ENCODE measurements at places on chromosomes 5 and 9.
A peak's percentile ranks its signal among the peaks of the same experiment; 100 is the strongest.

- DNase-seq, result no peak
These were observed 27.4 kb downstream of the SNX30 start for GRCh38 chr9:112777914-112778313.

- DNase-seq, result no peak
These were observed 293.5 kb downstream of the TRIM32 start for GRCh38 chr9:116980582-116981120.

GRCh38 chr5:14267166-14267838 lies 124.2 kb downstream of the TRIO start:
- no peak for DNase-seq

- no peak for DNase-seq
These were observed 100.0 kb upstream of the ACTBL2 start for GRCh38 chr5:57582578-57583070.

DNA sequence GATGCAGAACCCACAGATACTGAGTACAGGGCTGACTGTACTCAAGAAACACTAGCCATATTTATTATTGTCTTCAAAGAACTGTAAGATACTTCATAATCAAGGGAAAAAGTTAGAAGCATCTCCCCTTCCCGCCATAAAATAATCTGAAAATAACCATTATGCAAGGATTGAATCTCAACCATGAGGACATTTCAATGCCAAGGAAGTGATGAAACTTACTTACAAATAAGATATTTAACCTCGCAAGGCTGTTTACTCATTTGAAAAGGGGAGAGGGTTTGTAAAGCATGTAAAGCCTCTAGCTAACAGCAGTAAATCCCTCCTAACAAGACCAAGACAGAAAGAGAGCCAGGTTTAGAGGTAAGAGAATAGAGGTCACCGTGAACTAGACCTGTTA lies 6.3 kb downstream of the MYO10 start:
- DNase-seq, result no peak

- DNase-seq, result no peak
These were observed 858 bp upstream of the SOWAHA start for GRCh38 chr5:132812123-132812765.

- DNase-seq, result no peak
These were observed 82.1 kb upstream of the IL33 start for GRCh38 chr9:6133346-6134063.

DNA sequence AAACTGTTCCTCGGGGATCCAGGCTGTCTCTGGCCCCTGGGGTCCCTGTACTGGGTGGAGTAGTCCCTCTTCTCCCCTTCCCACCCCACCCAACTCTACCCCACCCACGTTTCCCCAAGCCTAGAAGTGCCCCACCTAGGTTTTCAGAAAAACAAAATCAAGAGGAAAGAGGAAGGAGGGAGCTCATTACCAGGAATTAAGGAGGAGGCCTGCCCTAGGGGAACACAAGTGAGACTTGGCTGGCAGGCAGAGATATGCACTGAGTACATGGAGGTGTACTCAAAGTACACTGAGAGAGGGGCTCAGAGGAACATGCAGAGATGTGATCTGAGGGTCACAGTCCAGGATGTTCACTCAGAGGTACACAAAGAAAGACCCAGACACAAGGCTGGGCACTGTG lies 10.2 kb downstream of the AQP3 start:
- no peak for DNase-seq

DNA sequence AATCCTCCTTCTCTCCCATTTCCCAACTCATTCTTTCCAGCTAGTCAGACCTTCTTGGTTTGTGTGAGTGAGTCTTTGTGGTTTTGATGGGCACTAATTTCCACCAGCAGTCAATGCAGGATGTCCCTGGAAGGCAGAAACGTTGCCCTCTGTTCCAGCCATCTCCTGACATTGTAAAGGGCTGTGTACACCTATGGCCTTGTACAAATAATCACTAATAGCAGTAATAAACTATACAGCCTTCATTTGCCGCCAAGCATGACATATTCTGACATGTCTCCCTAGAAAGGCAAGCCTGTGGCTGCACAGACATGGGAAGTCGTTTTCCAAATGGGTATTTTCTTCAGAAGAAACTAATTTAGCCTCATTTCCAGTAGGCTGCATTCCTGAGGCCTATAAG lies 18.4 kb upstream of the DENND1A start:
- no peak for DNase-seq

DNA sequence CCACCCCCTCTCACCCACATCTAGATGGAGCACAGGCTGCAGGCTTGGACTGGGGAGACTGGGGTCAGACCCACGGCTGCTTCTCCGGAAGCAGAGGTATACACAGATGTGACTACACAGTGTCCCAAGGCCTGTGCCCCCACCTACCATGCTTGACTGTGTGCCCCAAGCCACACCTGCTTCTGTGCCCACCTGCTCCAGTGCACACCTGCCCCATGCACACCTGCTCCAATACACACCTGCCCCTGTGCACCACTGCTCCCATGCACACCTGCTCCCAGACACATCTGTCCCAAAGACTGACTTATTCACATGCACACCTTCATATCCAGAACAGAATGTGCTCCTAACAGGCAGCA lies 5.5 kb upstream of the COL5A1 start:
- DNase-seq, result no peak

- no peak for DNase-seq
These were observed 80.0 kb downstream of the SUSD1 start for GRCh38 chr9:112094948-112095681.

DNA sequence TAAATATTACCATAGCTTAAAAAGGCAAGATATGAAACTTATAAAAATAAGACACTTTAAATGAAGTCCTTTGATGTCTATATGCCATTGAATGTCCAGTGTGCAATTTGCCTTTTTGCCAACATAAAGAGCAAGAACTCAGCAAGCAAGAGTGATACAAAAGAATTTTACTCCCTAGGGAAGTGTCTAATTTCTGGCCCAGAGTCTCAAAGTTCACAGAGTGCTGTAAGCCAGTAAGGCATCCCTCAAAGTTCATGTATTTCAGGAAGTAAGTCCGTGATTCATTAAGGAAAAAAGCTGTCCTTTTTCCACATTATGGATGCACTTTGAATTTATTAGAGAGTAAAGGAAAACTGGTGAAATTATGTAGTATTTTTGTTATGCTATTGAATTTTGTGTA lies 185.2 kb downstream of the CCDC171 start:
- no peak for DNase-seq

DNA sequence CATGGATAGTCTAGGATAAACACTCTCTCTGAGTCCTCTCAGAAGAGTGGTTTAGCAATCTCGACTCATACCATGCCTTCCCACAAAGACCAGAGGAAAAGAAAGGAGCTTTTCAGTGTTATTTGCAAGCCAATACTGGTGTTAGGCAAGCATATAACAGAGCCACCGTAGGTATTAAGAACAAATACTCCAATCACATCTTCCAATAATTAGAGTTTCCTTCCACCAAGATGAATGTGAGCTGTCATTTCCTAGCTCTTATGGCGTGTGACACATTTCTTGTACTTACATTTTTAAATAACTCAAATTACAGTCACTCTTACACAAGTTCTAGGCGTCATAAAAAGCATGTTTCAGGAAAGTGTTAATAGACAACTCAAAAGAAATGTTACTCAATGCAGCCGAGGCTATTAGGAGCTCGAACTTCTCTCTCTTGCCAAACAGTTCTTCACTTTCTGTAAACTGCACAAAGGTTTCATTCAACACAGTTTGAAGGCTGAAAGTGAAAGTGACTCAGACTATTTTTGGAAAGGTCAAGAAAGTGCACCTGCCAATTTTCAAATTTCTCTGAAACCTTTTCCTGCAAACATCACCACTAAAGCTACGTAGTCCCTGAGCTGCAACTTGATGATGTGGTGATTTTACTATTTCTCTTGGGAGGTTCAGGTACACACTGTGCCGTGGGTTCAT lies 153.8 kb downstream of the AUH start:
- DNase-seq, result no peak

DNA sequence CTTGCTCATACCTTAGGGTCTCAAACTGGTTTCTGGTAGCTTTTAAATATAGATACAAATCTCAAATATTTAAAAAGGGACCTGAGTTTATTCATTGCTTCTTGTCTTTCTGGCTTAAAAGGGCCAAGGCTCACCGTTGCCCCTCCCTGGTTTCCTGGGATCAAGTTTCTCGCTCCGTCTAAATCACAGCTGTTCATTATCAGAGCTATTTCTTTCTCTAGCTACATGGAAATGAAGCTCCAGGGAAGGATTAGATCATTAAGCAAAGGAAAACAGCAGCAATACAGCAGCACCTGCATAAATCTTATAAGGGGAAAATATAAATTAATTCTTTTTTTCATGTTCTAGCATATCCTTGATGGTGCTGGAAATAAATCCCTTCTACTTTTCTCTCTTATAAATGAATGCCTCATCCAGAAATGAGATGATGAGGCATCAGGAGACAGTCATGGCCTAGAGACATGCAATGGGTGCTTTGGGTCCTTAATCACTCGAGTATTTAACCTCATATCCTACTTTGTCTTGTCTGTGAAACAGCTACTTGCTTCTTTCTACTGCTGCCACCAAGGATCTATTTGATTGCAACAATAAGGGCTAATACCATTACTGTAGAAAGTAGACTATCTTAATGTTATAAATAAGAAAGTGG lies 320.1 kb downstream of the TRPM3 start:
- no peak for DNase-seq

- no peak for DNase-seq
These were observed 29.2 kb downstream of the SUSD1 start for GRCh38 chr9:112145886-112146285.

- DNase-seq, result peak; percentile 13
These were observed 1.2 kb downstream of the CDC14B start for GRCh38 chr9:96618209-96619123.

- DNase-seq, result no peak
These were observed 134.1 kb downstream of the OLFM1 start for GRCh38 chr9:135221576-135221950.

- no peak for DNase-seq
These were observed 46.5 kb downstream of the CXXC5 start for GRCh38 chr5:139694556-139695177.

GRCh38 chr9:101387871-101388506 lies 3.2 kb upstream of the BAAT start:
- no peak for DNase-seq

DNA sequence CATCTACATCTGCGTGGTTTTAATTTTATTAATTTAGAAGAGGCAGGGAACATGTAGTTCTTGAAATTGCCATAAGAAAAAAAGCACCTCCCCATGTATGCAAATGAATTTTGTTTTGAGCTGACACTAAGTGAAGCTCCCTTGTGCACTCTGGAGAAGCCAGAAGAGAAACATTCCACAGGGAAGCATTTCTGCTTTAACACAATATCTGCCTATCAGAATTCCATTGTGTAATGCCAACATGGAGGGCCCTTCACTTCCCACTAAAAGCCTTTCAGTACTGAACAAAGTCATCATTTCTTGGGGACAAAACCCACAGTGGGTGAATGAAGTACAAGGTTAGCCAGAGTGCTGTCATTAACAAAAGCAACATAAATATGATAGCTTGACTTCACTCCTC lies 59.7 kb downstream of the PRELID2 start:
- DNase-seq, result no peak

DNA sequence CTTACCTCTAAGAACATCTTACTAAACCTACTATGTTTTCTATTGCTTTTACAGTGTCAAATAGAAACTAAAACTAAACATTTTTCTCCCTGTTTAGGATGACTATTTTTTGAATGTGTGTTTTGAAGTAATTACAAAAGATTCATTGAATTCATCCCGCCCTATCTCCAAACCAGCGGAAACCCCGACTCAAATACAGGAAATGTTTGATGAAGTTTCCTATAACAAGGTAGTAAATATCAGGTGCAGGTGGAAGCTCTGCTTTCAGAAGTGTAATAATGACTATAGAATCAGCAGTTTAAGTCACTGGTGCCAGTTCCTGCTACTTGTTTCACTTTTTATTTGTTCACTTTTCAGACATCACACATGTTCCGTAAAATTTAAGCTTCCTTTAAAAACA lies 20.0 kb downstream of the ERAP2 start:
- peak; percentile 22 for DNase-seq

- no peak for DNase-seq
These were observed 550 bp upstream of the TMEM245 start for GRCh38 chr9:109120204-109120789.

DNA sequence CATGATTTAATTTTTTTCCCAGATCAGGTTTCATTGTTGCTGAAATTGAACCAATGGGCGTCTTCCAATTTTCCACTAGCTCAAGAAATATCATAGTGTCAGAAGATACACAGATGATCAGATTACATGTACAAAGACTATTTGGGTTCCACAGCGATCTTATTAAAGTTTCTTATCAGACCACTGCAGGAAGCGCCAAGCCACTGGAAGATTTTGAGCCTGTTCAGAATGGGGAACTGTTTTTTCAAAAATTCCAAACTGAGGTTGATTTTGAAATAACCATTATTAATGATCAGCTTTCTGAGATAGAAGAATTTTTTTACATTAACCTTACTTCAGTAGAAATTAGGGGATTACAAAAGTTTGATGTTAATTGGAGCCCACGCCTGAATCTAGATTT lies 251.6 kb downstream of the ADGRV1 start:
- no peak for DNase-seq

GRCh38 chr5:154394307-154394706 lies 51.5 kb upstream of the SAP30L start:
- no peak for DNase-seq

DNA sequence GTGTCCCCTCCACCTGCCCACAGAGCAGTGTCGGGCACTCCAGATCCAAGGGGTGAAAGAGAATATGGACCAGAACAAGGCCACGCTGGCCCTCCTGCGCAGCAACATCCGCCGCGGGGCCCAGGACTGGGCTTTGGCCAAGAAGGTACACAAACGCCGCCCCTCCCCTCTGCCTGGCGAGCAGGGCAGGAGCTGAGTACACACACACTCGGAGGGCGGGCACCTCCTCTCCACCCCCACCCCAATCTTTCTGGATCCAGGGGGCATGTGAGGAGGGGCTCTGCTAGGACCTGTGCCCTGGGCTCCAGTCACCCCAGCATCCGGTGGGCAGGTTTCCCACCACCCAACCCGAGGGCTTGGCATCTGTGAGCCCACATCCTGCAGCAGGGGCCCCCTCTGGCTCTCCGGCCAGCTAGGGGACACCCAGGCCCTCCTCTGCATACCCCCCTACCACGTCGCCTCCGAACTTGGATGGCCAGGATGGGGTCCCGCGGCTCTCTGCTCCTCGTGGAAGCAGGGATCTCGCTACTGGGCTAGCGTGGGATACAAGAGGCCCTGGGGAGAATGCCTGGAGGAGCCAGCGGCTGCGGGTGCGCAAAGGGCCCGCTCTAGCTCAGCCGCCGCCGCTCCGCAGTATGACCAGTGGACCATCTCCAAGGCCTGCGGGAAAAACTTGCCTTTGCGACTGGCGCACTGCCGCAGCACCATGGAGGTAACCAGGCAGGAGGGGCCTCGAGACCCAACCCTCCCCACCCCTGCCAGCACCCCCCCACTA lies 3.1 kb downstream of the CCDC183 start:
- DNase-seq, result no peak
